ENCODE measurements at places on chromosomes 5 and 9. TPM values are rescaled to one million over a fixed set of nuclear protein-coding genes. Genes with fewer than 3 reads are reported as not detected.

HMCN2 gene
- total RNA-seq = 0.61 TPM

ADGRV1 gene
- total RNA-seq = 0.24 TPM

GPR150 gene
- total RNA-seq = under 0.01 TPM

GPRIN1 gene
- total RNA-seq = 3.9 TPM

PDZD2 gene
- 0.81 TPM for total RNA-seq

PTRH1 gene
- total RNA-seq = 13.8 TPM

PLAC8L1 gene
- total RNA-seq = not detected

NR6A1 gene
- 0.97 TPM for total RNA-seq

CHSY3 gene
- total RNA-seq = 14.9 TPM

POU5F2 gene
- 2.6 TPM for total RNA-seq

ZNF879 gene
- 4.2 TPM for total RNA-seq

WNT8A gene
- total RNA-seq = not detected

IL7R gene
- 12.0 TPM for total RNA-seq

DMRT1 gene
- total RNA-seq = not detected

SVEP1 gene
- 107 TPM for total RNA-seq

ALDH1A1 gene
- not detected for total RNA-seq

MLANA gene
- 0.32 TPM for total RNA-seq

SELENOP gene
- 145 TPM for total RNA-seq

ZCCHC10 gene
- total RNA-seq = 10.2 TPM

CDC20B gene
- under 0.01 TPM for total RNA-seq

TNFAIP8 gene
- total RNA-seq = 40.4 TPM

CCL21 gene
- total RNA-seq = not detected

SLC6A19 gene
- total RNA-seq = not detected

SDHA gene
- total RNA-seq = 86.9 TPM

IFNA13 gene
- not detected for total RNA-seq

PCDHB5 gene
- total RNA-seq = 1.2 TPM

CEL gene
- under 0.01 TPM for total RNA-seq

FGF1 gene
- total RNA-seq = 11.5 TPM

PPWD1 gene
- 30.5 TPM for total RNA-seq

IRX2 gene
- 28.6 TPM for total RNA-seq

TMEFF1 gene
- 9.1 TPM for total RNA-seq

RGS14 gene
- total RNA-seq = 0.49 TPM

GRHPR gene
- 151 TPM for total RNA-seq

OGN gene
- total RNA-seq = 2.1 TPM

RNF20 gene
- total RNA-seq = 29.7 TPM

CDO1 gene
- total RNA-seq = 3.6 TPM

KCTD16 gene
- total RNA-seq = 0.24 TPM

LOX gene
- total RNA-seq = 156 TPM

TXNDC15 gene
- 113 TPM for total RNA-seq

Data from hair follicle dermal papilla cell (primary cell).